ENCODE measurements at places on chromosomes 11 and 22. TPM values are rescaled to one million over a fixed set of nuclear protein-coding genes. Genes with fewer than 3 reads are reported as not detected.

GRCh38 chr11:65790902-65791650 lies 4.2 kb downstream of the OVOL1 start:
- H3K36me3 ChIP-seq: peaks cover 7% of the 10 kb centered on the region
- H3K4me1 ChIP-seq: peaks cover 58% of the 10 kb centered on the region
- H3K27ac ChIP-seq: peak overlapping the region; percentile 93
- DNase-seq: no peak
- H3K4me3 ChIP-seq: no peak overlapping the region

- H3K27me3 ChIP-seq: no peaks in the 10 kb centered on the region
- H3K4me1 ChIP-seq: no peaks in the 10 kb centered on the region
- no peak overlapping the region for H3K4me3 ChIP-seq
- no peaks in the 10 kb centered on the region for H3K36me3 ChIP-seq
Observed at GRCh38 chr11:87063982-87064381, 26.2 kb downstream of the TMEM135 start.

MYO18B gene
- total RNA-seq: not detected

SLC29A2 gene
- total RNA-seq: 15.1 TPM

GRCh38 chr11:24624432-24624831 lies 127.6 kb downstream of the LUZP2 start:
- H3K4me3 ChIP-seq: no peak overlapping the region
- no peaks in the 10 kb centered on the region for H3K36me3 ChIP-seq
- H3K27ac ChIP-seq: no peak overlapping the region
- DNase-seq: no peak
- no peaks in the 10 kb centered on the region for H3K4me1 ChIP-seq

GRCh38 chr22:30605449-30606110 lies 1.4 kb upstream of the TCN2 start:
- H3K4me1 ChIP-seq: peaks cover 47% of the 10 kb centered on the region
- no peaks in the 10 kb centered on the region for H3K36me3 ChIP-seq
- H3K4me3 ChIP-seq: peak overlapping the region; percentile 44
- H3K27ac ChIP-seq: peak overlapping the region; percentile 88
- no peaks in the 10 kb centered on the region for H3K27me3 ChIP-seq
- DNase-seq: peak; percentile 78

MMP27 gene
- not detected for total RNA-seq

BCO2 gene
- total RNA-seq: 4.5 TPM

JAML gene
- 15.1 TPM for total RNA-seq

GRK3 gene
- 7.9 TPM for total RNA-seq

LUZP2 gene
- total RNA-seq: 3.3 TPM

DNA sequence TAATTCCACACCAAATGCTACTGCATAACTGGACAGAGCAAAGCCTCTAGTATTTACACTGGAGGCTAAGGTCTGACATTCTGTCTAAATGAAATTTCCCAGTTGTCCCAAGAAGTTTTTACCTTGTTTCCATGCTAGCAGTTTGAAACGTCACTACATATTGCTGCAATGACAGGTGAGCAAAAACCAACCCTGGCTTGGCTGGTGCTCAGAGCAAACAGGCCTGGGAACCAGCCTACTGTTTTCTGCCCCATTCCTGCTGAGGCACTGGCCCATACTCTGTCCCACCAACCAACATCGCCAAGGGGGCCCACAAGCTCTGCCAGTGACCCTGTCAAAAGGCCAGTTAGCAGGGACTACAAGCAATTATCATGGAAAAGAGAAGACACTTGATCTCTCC lies 131.1 kb downstream of the MPPED2 start:
- H3K27ac ChIP-seq: no peak overlapping the region
- no peaks in the 10 kb centered on the region for H3K36me3 ChIP-seq
- H3K4me3 ChIP-seq: no peak overlapping the region
- peaks cover 9% of the 10 kb centered on the region for H3K4me1 ChIP-seq
- H3K27me3 ChIP-seq: no peaks in the 10 kb centered on the region
- DNase-seq: no peak

- no peaks in the 10 kb centered on the region for H3K27me3 ChIP-seq
- H3K27ac ChIP-seq: peak overlapping the region; percentile 26
- H3K36me3 ChIP-seq: no peaks in the 10 kb centered on the region
- H3K4me3 ChIP-seq: no peak overlapping the region
Observed at GRCh38 chr22:37218399-37218770, 6.1 kb upstream of the SSTR3 start.

- H3K27me3 ChIP-seq: no peaks in the 10 kb centered on the region
- H3K27ac ChIP-seq: peak overlapping the region; percentile 79
- H3K4me1 ChIP-seq: peaks cover 57% of the 10 kb centered on the region
Observed at GRCh38 chr11:121467965-121468364, 15.2 kb upstream of the SORL1-AS1 start.

Measured in transverse colon (tissue), 4 donors.